ENCODE measurements at places on chromosomes 12 and 14.

DNA sequence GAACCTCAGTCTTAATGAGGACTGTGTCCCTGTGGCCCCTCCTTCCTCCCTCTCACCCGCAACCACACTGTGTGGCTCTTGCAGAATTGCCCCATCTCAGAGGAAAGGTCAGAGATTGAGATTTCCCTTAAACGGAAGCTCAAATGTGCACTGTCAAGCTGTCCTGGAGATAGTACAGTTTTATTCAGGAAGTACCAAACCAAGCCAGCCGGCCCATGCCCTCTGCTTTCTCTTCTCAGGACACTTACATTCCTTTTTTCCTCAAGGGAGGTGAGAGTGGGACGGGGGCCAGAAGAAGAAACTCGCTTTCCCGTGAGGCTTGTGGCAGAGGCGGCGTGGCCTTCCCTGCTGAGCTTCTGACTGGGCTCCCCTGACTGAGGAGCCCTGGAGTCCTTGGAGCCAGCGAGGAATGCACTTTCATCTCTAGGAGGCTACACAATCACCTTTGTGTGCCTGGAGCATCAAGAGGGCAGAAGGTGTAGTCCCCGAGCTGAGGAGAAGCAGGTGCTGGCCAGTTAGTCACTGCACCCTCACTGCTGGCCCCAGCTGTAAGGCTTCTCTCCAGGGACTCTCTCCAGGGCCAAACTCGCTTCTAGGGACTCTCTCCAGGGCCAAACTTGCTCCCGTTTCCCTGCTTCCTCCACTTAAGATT lies 24.1 kb upstream of the ATP2A2 start:
- no peak for DNase-seq

GRCh38 chr12:85741046-85741445 lies 95.2 kb downstream of the RASSF9 start:
- DNase-seq = no peak

GRCh38 chr12:43362910-43363694 lies 188.9 kb downstream of the ADAMTS20 start:
- no peak for DNase-seq

- DNase-seq = no peak
These were observed 327.8 kb downstream of the MED13L start for GRCh38 chr12:115949675-115950074.

GRCh38 chr12:120999191-121000120 lies 16.8 kb downstream of the C12orf43 start:
- DNase-seq = no peak

DNA sequence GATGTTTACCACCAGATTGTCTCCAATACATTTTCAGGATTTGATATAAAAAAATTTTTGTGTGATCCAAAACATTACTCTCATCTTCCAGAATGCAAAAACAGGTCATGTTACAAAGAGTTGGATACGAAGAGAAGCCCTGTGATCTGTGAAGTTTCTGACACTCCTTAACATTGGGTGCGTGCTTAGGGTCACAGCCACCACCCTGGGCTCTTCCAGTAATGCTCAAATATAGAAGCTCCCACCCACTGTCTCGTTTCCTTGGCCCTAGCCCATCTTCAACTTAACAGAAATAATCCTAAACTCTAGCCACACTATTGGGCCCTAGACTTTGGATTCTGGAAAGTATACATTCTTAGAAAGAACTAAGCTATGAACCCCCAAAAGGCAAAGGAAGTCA lies 32.9 kb upstream of the HSP90B1 start:
- no peak for DNase-seq

DNA sequence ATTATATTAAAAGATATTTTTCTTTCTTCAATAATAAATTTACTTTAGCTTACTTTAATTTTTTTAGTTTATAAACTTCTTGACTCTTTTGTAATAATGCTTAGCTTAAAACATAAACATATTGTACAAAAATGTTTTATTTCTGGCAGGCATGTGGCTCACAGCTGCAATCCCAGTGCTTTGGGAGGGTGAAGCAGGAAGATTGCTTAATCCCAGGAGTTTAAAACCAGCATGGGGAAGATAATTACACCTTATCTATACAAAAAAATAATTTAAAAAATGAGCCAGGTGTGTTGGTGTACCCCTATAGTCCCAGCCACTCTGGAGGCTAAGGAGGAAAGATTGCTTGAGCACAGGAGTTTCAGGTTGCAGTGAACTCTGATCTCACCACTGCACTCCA lies 120.7 kb downstream of the GPHN start:
- no peak for DNase-seq

DNA sequence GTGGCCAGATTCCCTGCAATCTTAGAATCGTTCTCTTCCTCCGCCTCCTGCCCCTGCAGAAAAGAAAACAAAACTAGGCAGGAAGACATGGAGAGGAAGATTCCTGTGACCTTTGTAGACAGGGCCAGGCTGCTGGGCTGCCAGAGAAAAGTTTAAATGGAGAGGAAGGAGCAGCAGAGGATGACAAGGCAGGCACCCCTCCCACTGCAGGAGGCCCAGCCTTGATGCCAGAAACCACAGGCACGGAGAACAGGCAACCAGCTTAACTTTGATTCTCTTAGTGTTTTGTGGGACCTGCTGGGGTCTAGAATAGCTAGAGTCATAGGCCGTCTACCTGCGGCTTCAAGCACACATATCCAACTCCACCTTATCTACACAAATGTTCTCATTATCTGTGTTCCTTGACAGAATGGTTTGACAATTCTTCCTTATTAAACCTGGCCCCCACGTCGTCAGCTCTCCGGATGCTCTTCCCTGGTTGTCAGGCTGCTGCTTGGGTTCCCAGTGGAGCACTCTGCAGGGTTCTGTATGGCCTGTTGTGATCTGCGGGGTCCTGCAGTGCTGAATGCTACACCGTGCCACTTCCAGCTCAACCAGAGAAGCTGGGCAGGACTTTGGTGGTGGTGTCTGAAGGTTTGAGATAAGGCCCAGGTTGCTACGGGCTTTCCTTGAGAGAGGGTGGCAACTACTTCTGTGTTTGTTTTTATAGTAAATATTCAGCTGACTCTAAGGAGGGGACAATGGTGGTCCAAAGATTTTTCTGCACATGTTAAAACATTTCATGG lies 609.5 kb downstream of the AACS start:
- DNase-seq = no peak

- no peak for DNase-seq
These were observed 42.9 kb downstream of the FLRT2 start for GRCh38 chr14:85572845-85573244.

DNA sequence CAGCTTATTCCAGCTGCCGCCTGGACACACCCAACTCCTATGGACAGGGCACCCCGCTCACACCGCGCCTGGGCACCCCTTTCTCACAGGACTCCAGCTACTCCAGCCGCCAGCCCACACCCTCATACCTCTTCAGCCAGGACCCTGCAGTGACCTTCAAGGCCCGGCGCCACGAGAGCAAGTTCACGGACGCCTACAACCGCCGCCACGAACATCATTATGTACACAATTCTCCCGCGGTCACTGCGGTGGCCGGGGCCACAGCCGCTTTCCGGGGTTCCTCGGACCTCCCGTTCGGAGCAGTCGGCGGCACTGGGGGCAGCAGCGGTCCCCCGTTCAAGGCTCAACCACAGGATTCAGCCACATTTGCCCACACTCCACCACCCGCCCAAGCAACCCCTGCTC lies 5.9 kb downstream of the SETD1B start:
- no peak for DNase-seq

Data from SHP77 (cell line).